ENCODE measurements at places on chromosomes 7 and 10. TPM values are rescaled to one million over a fixed set of nuclear protein-coding genes. Genes with fewer than 3 reads are reported as not detected.

The METTL27 gene
- total RNA-seq = not detected

The MEIG1 gene
- total RNA-seq = not detected

The LIPF gene
- total RNA-seq = not detected

The NODAL gene
- total RNA-seq = not detected

The HTR7 gene
- not detected for total RNA-seq

The FAM25A gene
- not detected for total RNA-seq

The CPXM2 gene
- total RNA-seq = not detected

The CDC14C gene
- total RNA-seq = not detected

DNA sequence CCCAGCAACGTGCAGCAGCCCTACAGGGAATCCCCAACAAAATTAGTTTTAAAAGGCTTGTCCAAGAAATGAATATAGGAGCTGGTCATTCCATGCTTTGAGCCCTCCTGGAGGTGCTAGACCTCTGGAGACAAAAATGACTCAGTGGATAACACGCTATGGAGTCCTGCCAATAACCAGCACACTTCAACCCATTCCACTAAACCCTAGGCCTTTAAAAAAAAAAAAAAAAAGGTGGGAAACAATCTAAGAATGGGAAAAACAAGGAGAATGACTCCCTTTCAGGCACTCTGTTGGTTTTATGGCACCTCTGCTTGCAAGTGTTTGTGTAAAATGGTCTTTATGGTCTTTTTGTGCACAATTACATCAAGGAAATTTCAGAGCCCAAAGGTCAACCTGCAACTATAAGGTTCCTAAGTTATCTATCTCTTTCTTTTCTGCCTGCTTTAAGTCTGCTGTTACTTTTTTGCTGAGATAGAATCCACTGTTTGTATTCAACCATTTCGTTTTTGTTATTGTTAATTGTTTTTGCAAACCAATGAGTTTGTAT, 21.3 kb downstream of the AVL9 start:
- DNase-seq = no peak

DNA sequence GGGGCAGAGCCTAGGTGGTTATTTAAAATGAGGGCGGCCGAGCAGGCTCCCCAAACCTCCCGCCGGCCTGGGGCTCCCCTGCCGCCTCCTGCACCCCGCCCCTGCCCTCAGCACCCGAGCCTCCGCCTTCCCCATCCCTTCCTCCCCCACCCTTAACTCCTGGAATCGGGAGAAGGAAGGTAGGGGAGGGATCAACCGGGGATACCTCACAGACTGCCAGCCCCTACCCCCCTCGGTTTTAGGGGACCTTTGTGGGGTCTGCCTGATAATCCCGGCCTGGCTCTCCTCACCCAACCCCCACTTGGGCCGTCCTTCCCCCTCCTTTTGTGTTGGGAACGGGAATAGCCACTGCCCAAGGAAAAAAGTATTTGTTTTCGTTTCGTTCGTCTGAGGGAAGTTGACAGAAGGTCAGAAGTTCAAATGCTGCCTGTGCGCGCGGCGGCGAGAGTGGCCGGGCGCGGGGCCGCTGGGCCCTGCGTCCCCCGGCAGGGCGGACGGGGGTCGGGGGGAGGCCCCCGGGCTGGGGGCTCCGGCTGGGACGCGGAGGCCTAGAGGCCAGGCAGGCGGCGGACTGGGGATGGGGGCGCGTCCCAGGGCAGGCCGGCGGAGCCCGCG, 2.8 kb downstream of the SHH start:
- DNase-seq = no peak

DNA sequence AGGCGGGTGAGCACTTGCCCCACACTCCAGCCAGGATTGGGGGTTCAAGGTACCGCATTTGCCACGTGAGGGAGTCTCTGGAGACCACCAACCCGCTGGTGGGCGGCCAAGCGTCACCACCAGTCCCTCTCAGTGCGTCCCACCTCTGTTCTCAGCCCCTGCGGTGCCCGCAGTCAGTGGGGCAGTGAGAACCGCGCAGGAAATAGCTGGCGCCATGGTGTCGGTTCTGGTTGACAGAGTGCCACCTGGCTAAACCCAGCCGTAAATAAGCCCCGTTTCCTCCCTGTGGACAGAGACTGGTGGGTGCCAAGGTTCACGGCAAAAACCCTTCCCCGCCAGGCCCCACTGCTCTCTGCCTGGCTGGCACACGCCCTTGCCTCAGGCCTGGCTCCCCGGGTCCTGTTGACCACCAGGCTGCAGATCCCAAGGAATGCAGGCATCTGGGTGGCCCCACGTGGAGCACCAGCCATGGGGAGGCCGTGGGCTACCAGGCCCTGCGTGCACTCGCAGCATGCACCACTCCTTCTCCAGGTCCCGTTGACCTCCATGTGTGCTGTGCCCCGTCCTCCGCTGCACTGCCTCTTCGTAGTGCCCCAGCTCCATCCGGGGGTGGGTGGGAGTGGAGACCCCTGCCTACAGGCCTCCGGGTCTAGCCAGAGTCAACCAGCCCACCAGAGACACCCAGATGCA, 140.0 kb downstream of the LHPP start:
- DNase-seq = no peak

DNA sequence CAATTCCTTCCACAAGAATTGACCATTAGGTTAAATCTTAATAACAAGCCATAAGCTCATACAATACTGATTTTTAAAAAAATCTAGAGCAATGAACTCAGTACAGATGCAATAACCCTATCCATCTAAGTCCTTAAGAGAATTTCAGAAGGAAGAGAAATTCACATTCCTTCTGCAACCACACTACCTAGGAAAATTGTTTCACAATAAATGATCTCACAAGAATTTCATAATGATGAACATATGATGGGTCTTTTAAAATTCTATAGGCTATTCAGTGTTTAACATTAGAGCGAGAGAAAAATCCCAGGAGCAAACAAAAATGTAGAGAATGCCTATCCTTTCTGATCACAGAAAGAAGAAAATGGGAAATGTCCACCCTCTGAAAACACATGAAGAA, 70.0 kb upstream of the MAGI2 start:
- DNase-seq = no peak

GRCh38 chr10:16440396-16441133, 3.8 kb downstream of the PTER start:
- peak; percentile 23 for DNase-seq

DNA sequence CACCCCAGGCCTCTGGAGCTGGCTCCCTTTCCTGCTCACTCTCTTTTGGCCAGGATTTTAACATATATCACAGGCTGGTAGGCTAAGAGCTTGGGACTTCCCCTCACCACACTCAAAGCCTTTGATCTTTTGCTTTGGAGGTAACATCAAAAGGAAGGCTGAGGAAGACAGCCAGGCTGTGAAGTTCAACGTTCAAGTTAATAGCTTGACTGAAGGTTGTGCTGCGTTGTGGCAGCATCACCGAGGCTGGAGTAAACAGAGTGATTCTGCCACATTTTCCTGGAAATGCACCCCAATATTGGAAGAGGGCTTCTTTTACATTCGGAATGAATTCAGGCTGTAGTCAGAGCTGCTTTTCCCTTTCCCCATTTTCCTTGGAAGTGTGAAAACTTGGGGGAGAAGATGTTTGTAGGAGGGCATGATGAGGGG, 57.3 kb downstream of the TCF7L2 start:
- peak; percentile 70 for DNase-seq

DNA sequence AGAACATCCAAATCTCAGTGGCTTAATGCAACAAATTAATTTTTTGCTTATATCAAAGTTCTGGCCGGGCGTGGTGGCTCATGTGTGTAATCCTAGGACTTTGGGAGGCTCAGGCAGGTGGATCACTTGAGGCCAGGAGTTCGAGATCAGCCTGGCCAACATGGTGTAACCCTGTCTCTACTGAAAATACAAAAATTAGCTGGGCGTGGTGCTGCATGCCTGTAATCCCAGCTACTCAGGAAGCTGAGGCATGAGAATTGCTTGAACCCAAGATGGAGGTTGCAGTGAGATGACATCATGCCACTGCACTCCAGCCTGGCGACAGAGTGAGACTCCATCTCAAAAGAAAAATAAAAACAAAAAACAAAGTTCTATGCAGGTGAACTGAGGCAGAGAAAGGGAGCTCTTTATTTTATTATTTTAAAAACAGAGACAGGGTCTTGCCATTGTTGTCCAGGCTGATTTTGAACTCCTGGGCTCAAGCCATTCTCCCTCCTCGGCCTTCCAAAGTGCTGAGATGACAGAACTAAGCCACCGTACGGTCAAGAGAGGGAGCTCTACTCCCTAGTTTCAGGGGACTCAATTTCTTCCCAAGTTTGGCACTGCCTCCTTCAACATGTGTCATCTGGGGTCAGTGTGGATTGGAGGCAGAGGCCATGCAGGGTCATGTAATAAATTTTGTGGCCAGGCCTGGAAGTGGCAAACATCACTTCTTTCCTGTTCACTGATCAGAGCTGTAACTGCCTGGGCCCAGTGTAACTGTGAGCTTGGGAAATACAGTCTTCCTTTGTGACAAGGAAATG, 2.4 kb downstream of the ADCK2 start:
- no peak for DNase-seq

GRCh38 chr7:128030654-128031611, at the start of gene LRRC4:
Gene LRRC4 (minus strand): TSS chr7:128031437. CDS start chr7:128030640, 797 bp downstream.
- DNase-seq = peak; percentile 43

GRCh38 chr7:99000196-99000903, 122.0 kb downstream of the TRRAP start:
- no peak for DNase-seq

DNA sequence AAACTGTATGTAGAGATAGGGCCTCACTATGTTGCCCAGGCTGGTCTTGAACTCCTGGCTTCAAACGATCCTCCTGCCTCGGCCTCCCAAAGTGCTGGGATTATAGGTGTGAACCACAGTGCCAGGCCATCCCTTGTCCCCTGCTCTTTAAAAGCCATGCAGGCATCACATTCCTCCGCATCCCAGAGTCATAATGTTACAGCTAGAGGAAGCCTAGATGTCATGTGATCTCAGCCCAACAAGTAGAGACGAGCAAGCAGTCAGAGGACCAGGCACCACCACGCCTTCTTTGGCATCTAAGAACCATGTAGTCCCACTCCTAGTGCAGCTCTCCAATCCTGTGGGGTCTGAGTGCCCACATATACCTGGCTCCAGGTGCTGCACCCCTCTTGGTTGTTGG, 13.1 kb downstream of the PODXL start:
- DNase-seq = no peak

GRCh38 chr10:4306871-4307270, 519.1 kb upstream of the AKR1E2 start:
- no peak for DNase-seq

DNA sequence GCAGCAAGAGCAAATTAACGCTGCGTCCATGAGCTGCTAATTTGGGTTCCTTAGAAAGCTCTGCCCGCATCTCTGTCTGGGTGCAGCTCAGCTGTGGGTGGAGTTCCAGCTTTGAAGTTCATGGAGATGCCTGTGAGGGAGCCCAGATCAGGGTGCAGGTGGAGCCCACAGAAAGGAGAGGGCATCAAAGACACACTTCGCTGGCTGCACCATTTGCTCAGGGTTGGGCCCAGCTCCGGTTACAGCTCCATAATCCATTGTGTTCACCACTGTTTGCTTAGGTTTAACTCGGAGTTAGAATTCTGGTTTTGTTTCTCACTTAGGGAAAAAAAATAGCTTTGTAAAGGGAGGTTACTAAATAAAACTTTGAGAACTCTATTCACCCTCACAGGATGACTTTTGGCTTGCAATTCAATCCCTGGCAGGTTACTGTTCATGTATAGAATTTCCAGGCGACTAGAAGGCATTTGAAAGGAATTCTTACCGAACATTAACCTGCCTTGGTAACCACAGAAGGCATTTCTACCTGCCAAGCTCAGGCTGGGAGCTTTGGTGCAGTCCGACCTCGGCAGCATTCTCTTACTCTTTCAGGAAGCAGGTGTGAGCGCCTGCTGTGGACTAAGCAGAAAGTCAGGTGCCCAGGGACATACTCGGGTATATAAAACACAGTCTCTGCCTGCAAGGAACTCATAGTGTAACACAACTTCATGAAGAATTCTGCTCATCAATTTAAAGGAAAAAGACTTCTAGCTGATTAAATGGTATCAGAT, 179.5 kb upstream of the RNF32 start:
- no peak for DNase-seq

DNA sequence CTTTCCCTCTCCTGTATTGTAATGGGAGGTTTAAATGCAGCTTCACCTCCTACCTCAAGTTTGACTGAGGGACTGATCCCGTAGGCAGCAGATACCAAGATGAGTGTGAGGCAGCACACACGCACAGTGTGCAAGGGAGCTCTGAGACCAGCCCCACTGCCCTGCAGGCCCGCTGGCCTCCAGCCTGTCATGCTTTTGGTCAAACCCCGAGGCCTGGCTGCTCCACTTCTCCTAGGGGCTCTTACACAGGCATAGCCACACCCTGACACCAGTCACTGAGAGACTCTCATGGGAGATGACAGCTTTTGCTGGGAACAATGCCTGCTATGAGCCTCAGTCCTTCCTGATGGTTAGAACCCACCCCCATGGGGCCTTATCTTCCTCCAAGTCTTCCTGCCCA, 27.6 kb downstream of the DRGX start:
- DNase-seq = no peak

DNA sequence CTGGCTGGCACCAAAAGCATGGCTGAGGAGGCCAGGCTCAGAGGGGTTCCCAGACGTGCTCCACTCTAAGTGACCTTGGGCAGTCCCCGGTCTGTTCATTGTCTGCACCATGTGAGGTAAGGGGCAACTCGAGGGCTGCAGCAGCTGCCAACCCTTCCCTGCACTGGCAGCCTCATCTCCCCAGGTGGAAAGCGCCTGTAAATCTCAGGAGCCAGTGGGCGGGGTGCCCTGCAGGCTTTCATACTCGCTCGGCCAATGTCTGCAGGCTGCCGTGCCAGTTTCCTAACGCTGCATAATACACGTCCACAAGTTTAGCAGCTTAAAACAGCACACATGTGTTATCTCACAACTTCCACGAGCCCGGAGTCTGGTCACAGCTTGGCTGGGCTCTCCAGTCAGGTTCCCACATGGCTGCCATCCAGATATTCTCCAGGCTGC, 12.6 kb upstream of the GDF10 start:
- no peak for DNase-seq

GRCh38 chr10:51255381-51255780, 181.1 kb downstream of the PRKG1 start:
- no peak for DNase-seq

- DNase-seq = no peak
These were observed 32.8 kb upstream of the STRIP2 start for GRCh38 chr7:129401228-129401966.

All from activated CD8-positive, alpha-beta T cell treated with anti-CD3 and anti-CD28 coated beads for 36 hours (primary cell).